ENCODE measurements at places on chromosomes 7 and 10.

- DNase-seq, result no peak
Observed at GRCh38 chr10:110608087-110608486, 36.0 kb upstream of the RBM20 start.

- DNase-seq, result no peak
Observed at GRCh38 chr7:94671444-94672235, 15.7 kb upstream of the SGCE start.

DNA sequence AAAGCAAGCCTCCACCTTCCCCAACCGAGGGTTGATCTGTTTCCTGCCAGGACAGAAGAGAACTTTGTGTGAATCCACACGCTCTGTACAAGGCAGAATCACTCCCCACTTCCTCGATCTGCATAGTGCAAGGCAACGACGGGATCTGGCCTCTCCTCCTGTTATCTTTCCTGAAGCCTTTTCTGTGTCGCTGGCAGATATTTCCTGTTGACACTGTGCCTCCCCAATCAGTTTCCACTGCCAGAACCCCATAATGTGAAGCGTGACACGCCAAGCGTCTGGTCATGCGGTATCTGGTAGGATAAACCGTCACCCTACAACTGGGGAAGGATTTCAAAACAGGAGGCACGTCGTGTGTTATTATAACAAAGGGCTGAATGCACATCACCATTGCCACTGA, 57.2 kb downstream of the FAM171A1 start:
- no peak for DNase-seq

- no peak for DNase-seq
Observed at GRCh38 chr7:18294411-18294810, 201.1 kb upstream of the HDAC9 start.

GRCh38 chr7:66642932-66643331, 14.3 kb downstream of the KCTD7 start:
- no peak for DNase-seq

GRCh38 chr10:117130862-117131375, 7.2 kb downstream of the VAX1 start:
- no peak for DNase-seq

DNA sequence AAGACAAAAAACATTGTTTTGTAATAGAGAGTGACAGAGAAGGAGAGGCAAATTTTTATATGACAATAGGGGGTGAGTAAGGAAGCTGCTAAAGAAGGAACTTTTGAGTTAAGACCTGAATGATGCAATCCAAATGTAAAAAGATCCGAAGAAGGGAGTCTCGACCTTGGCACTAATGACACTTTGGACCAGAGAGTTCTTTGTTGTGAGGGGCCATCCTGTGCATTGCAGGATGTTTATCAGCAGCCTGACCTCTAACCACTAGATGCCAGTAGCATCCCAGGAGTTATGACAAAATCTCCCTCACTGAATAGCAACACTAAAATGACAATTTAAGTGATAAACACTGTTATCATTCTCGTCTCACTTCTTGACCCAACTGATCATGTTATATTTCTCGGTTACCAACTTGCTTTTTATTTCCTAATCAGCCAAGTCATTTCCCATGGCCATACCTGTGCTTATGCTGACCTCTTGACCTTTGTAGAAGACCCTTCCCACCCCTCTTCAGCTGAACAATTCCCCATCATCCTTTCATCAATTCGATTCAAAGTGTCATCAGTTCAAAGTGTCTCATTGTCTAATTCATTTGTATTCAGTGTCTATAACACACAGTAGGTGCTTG, 30.0 kb downstream of the DGKI start:
- DNase-seq, result no peak

DNA sequence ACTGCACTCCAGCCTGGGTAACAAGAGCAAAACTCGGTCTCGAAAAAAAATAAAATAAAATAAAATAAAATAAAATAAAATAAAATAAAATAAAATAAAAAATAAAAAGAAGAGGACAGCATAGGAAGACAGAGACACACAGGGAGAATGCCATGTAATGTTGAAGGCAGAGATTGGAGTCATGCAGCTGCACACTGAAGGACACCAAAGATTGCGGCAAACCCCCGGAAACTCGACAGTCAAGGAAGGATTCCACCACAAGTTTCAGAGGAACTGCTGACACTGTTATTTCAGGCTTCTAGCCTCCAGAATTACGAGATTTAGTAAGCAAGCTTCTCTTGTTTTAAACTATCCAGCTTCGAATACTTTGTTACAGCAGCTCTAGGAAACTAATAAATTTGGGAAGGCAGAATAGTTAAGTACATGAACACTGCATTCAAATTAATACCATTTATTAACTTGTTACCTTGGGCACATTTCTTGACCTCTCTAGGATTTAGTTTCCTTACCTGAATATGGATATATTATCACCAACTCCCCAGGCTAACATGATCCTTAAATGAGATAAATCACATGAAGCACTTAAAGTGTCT, 9.5 kb downstream of the CPED1 start:
- DNase-seq, result no peak

DNA sequence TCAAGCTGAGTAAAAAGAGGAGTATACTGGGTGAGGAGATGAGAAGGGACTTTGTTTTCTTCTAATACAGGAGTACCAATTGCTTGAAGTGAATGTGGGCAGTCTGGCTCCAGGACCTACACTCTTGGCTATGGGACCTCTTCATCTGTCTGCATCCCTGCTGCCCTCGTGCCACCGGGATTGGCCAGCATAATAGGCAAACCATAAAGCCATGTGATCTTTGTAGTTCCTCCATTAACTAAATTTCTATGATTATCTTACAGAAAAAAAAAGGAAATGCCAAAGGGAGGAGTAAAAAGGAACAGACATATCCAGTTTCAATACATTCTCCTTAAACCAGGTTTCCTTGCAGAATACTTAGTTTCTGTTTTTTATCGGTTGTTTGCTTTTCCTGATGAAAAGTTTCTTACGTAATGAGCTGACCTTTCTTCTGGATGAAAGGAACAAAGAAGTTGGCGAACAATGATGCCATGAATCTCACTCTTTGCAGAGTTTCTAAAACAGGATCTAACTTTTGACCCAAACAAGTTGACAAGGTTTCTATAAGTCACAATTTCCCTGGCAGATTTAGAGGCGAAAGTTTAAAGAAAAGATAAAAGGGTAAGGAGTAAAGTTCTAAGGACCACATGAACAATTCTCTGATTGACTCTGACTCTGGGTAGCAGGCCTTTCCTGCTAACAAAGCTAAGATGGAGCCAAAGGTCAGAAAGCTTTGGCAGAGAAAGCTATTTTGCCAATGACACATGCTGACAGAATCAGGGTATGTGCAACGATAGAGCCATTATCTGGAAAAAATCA, 54.1 kb downstream of the LAMB1 start:
- no peak for DNase-seq
